Erythroblast (primary cell): ENCODE measurements at places on chromosomes 2 and 18.

GRCh38 chr18:2932247-2933181 is 80.4 kb downstream of the LPIN2 start:
- peak; percentile 89 for DNase-seq

DNA sequence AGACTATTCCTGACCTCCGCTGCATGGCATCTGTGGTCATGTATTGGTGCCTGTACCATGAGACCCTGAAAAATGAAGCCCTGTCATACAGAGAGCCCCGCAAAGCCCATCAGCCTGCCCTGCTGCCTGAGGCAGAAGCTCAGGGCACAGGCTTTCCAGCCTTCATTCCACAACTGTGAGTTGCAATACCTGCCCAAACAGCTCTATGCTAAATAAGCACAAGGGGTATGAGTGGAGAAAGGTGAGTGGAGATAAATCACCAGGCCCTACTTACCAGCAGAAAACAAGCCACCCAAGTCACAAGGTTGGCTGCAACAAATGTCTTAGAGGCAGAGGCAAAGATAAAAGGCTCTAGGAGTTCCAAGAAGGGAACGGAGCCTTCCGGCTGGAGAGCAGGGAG is 277.4 kb downstream of the TNS1 start:
- DNase-seq = no peak

- DNase-seq = no peak
Observed at GRCh38 chr2:203654826-203655225, 51.6 kb upstream of the CD28 start.

GRCh38 chr2:37472959-37473358 is 128.5 kb downstream of the QPCT start:
- DNase-seq = no peak
